ENCODE measurements at places on chromosomes 6 and 20. TPM values are rescaled to one million over a fixed set of nuclear protein-coding genes. Genes with fewer than 3 reads are reported as not detected.
A peak's percentile ranks its signal among the peaks of the same experiment; 100 is the strongest.

GRCh38 chr6:170032706-170033309 lies 258.1 kb downstream of the DLL1 start:
- no peaks in the 10 kb centered on the region for H3K27me3 ChIP-seq
- peaks cover 18% of the 10 kb centered on the region for H3K4me1 ChIP-seq
- no peak overlapping the region for H3K27ac ChIP-seq

GRCh38 chr6:5667737-5668136 lies 339.0 kb downstream of the NRN1 start:
- H3K27ac ChIP-seq: no peak overlapping the region
- no peak overlapping the region for H3K4me3 ChIP-seq
- no peak for DNase-seq

GRCh38 chr6:144321839-144322591 lies 36.9 kb downstream of the UTRN start:
- peaks cover 16% of the 10 kb centered on the region for H3K4me1 ChIP-seq
- H3K36me3 ChIP-seq: no peaks in the 10 kb centered on the region
- H3K27me3 ChIP-seq: no peaks in the 10 kb centered on the region
- peak overlapping the region; percentile 42 for H3K4me3 ChIP-seq
- peak; percentile 68 for DNase-seq

DNA sequence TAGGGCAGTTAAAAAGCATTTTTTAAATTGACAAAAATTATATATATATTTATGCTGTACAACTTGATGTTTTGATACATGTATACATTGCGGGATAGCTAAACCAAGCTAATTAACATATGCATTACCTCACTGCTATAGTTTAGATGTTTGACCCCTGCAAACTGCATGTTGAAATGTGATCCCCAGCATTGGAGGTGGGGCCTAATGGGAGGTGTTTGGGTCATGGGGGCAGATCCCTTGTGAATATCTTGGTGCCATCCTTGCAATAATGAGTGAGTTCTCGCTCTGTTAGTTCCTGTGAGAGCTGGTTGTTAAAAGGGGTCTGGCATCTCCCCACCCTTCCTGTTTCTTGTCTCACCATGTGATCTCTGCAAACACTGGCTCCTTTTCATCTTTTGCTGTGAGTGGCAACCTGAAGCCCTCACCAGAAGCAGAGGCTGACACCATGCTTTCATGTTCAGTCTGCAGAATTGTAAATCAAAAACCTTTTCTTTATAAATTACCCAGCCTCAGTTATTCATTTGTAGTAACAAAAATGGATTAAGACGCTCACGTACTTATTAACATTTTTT lies 111.8 kb downstream of the MCHR2 start:
- H3K27ac ChIP-seq: no peak overlapping the region
- no peak for DNase-seq
- no peak overlapping the region for H3K4me3 ChIP-seq
- H3K4me1 ChIP-seq: no peaks in the 10 kb centered on the region
- H3K36me3 ChIP-seq: no peaks in the 10 kb centered on the region

GRCh38 chr6:160995271-160995670 lies 3.7 kb downstream of the MAP3K4 start:
- no peak for DNase-seq
- H3K36me3 ChIP-seq: peaks cover 13% of the 10 kb centered on the region
- H3K27ac ChIP-seq: no peak overlapping the region
- H3K4me1 ChIP-seq: peaks cover 18% of the 10 kb centered on the region

- no peaks in the 10 kb centered on the region for H3K27me3 ChIP-seq
- DNase-seq: no peak
- H3K4me1 ChIP-seq: no peaks in the 10 kb centered on the region
These were observed 113.3 kb upstream of the SAMD5 start for GRCh38 chr6:147395158-147395557.

DNA sequence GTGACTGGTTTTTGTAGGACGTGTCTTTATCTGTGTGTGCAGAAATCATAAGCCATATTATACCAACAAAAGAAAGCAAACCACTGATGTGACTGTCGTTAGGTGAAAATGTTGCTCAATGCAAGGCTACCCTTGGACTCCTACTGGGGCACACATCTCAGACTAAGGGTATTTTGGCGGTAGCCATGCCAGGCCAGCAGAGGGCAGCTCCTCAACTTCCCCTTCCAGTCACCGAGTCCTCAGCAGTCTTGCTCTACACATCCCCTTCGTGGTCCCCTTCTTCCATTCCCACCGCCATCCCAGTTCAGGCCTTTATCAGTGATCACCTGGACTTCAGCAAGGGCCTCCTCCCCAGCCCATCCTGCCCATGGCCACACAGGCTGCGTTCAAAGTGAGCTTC lies 113.7 kb upstream of the GGTLC1 start:
- H3K4me1 ChIP-seq: peaks cover 94% of the 10 kb centered on the region
- no peaks in the 10 kb centered on the region for H3K36me3 ChIP-seq
- H3K27ac ChIP-seq: peak overlapping the region; percentile 31
- H3K27me3 ChIP-seq: no peaks in the 10 kb centered on the region
- no peak overlapping the region for H3K4me3 ChIP-seq

DNA sequence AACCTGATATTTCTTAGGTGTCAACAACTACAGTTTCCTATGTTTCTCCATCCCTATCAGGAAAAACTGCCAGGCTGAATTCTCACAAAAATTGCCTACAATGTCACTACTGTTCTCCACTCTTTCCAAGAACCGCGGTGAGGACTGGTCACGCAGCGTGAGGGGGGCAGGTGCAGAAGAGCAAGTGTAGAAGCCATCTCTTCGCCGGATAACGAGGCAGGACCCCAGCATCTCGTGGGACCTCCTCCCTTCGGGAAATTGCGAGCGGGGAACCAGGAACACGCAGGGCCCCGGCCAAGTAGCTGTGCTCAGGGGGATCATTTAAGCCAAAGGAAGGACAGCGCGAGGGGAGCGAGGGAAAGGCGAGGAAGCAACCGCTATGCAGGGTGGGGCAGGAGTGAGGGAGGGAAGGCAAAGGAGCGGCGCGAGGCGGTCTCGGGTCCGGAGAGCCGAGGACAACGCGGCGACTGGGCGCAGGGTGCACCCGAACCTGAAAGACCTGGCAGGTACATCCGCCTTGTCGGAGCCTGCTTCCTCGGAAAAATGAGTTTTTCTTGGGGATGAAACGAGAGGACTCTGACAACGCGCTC lies 559 bp downstream of the APMAP start:
- H3K4me1 ChIP-seq: peaks cover 50% of the 10 kb centered on the region
- peak; percentile 13 for DNase-seq
- peak overlapping the region; percentile 88 for H3K4me3 ChIP-seq
- H3K27ac ChIP-seq: peak overlapping the region; percentile 7
- H3K36me3 ChIP-seq: no peaks in the 10 kb centered on the region

DNA sequence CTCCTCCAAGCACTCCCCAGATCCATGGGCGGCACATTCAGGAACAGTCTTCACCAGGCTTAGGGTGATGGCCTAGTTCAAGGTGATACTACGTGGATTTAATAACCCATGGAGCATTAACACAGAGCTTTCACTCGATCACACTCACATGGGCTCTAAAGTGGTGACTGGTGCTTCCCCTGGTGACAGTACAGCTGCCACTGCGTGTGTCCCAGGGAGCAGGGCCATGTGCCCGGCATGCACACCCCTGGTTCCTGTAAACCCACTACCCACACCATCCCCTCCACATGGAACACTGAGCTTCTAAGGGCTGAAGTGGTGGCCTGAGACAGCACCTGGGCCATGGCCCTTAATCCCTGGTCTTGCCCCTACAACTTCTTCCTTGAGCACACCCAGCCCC lies 27.8 kb upstream of the APMAP start:
- H3K36me3 ChIP-seq: no peaks in the 10 kb centered on the region
- H3K4me1 ChIP-seq: peaks cover 23% of the 10 kb centered on the region
- no peak overlapping the region for H3K27ac ChIP-seq

GRCh38 chr20:55103188-55103587 lies 627.8 kb downstream of the DOK5 start:
- H3K4me1 ChIP-seq: no peaks in the 10 kb centered on the region
- no peak overlapping the region for H3K4me3 ChIP-seq
- H3K36me3 ChIP-seq: no peaks in the 10 kb centered on the region
- no peaks in the 10 kb centered on the region for H3K27me3 ChIP-seq
- no peak for DNase-seq

DNA sequence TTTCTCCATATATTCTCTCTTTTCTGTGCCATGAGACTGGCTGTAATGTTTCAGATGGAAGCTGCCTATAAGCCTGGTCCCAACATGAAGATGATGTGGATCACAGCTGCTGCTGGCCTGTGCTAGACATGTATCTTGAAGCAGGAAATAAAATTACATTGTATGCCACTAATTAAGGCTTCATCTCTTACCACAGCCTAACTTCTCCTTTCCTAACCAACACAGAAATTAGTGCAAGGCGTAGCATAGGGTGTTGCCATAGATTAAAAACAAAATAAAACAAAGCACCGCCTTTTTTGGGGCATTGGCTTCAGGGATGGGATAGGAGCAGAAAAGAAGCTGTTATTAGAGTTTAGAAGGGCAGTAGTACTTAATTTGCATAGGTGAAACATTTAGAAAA lies 4.7 kb upstream of the SLC17A4 start:
- DNase-seq: no peak
- H3K27ac ChIP-seq: no peak overlapping the region
- H3K4me3 ChIP-seq: no peak overlapping the region

- DNase-seq: no peak
- H3K4me1 ChIP-seq: peaks cover 36% of the 10 kb centered on the region
- H3K36me3 ChIP-seq: no peaks in the 10 kb centered on the region
- H3K27ac ChIP-seq: no peak overlapping the region
These were observed 117.8 kb upstream of the KCNG1 start for GRCh38 chr20:51140671-51141070.

- peaks cover 17% of the 10 kb centered on the region for H3K27me3 ChIP-seq
- H3K36me3 ChIP-seq: no peaks in the 10 kb centered on the region
- DNase-seq: no peak
- H3K4me1 ChIP-seq: peaks cover 3% of the 10 kb centered on the region
- no peak overlapping the region for H3K27ac ChIP-seq
These were observed 631 bp downstream of the MDGA1 start for GRCh38 chr6:37696841-37697662.

DNA sequence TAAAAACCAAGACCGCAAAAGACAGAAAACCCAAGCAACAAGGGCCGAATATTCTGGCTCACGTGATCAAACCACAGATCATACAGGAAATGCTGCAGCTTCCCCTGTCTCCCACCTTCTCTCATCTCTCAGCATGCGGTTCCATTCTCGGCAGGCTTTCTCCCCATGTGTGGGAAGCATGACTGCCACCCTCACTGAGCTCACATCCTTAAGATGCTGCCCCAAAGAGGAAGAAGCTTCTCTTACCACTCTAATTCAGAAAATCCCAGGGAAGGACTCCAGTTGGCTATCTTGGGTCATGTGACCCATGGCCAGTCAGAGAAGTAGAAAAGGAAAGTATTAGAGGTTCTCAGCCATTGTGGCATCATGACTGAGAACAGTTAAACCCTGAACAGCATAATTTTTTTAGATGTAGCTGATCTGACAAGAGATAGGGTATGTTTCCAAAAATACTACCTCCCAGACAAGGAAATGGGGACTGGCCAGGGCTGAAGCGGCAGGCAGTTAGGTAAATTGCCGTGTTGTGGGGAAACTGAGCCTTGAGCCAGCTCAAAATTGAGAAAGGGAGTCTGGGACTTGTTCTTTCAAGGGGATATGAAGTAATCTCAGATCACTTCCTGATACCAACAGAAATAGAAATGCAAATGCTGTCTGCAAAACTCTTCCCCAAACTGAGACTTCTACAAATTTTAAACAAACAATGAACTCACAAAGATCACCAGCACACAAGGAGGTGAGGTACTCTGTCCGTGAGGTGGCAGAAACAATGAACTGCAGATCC lies 37.1 kb upstream of the GRM4 start:
- no peaks in the 10 kb centered on the region for H3K27me3 ChIP-seq
- no peak for DNase-seq
- H3K36me3 ChIP-seq: no peaks in the 10 kb centered on the region
- H3K4me3 ChIP-seq: no peak overlapping the region
- H3K4me1 ChIP-seq: peaks cover 8% of the 10 kb centered on the region

DNA sequence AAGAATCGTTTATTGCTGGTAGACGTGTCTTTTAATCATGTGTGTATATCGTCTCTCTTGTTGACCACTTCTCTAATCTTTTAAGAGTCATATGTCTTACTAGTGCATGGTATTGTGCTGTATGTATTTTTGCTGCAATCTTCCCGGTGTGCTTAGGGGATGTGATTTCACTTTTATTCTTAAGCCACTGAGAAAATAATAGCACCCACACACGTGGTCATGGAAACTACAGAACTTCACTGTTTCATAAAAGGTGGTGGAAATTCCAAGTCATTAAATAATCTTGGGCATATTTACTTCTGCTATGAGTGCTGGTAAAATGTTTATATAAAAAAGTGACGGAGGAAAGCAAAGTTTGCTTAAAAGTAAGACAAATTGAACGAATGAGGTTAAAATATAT lies 3.0 kb upstream of the CDYL start:
- H3K4me1 ChIP-seq: no peaks in the 10 kb centered on the region
- no peak for DNase-seq
- no peaks in the 10 kb centered on the region for H3K27me3 ChIP-seq
- peaks cover 3% of the 10 kb centered on the region for H3K36me3 ChIP-seq
- H3K27ac ChIP-seq: no peak overlapping the region

- no peak overlapping the region for H3K27ac ChIP-seq
- peaks cover 21% of the 10 kb centered on the region for H3K36me3 ChIP-seq
- no peaks in the 10 kb centered on the region for H3K4me1 ChIP-seq
- peak overlapping the region; percentile 77 for H3K4me3 ChIP-seq
- no peak for DNase-seq
These were observed 1.1 kb downstream of the DDAH2 start for GRCh38 chr6:31727717-31728671.

- H3K36me3 ChIP-seq: no peaks in the 10 kb centered on the region
- H3K27me3 ChIP-seq: no peaks in the 10 kb centered on the region
- DNase-seq: no peak
- H3K4me3 ChIP-seq: no peak overlapping the region
These were observed 98.1 kb downstream of the ZNF217 start for GRCh38 chr20:53495398-53496092.

DNA sequence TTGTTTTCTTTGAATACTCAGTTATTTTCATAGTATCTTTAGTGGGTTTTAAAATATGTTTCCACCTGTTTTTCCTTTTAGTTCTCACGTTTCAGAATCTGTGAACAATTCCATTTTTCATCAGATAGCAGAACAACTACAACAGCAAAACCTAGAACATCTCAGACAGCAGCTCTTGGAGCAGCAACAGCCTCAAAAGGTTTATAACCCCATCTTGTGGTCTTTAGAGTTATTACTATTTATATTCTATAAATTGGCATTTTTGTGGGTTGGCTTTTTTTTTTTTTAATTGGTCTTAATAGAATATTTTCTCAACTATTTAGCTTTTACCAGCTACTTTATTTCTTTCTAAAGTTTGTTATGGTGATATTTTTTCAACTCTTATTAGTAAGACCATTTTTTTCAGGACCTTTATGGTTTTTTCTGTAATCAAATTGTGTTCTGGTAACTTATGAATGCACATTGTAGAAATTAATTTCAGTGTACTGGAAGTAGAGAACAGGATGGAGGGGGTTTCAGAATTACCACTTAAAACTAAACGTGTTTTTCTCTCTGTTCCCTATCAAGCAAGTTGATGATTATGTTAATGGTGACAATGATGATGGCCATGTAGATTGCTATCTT lies 72.2 kb downstream of the SCAF8 start:
- peaks cover 32% of the 10 kb centered on the region for H3K36me3 ChIP-seq
- H3K27ac ChIP-seq: no peak overlapping the region
- H3K4me1 ChIP-seq: no peaks in the 10 kb centered on the region

- H3K4me3 ChIP-seq: no peak overlapping the region
- DNase-seq: no peak
- H3K4me1 ChIP-seq: peaks cover 16% of the 10 kb centered on the region
- no peaks in the 10 kb centered on the region for H3K36me3 ChIP-seq
- no peak overlapping the region for H3K27ac ChIP-seq
- H3K27me3 ChIP-seq: no peaks in the 10 kb centered on the region
These were observed 15.6 kb upstream of the DST start for GRCh38 chr6:56658326-56658725.

Gene EDEM2
- total RNA-seq: 22.2 TPM

Gene RGS17
- total RNA-seq: 0.40 TPM

Gene MYO6
- total RNA-seq: 10.2 TPM

Gene ARMC12
- total RNA-seq: not detected

Gene TMC2
- total RNA-seq: not detected

All from PC-3 (cell line).